ENCODE measurements at places on chromosomes 4 and X.

GRCh38 chr4:123419885-123420755 is 23.5 kb downstream of the SPRY1 start:
- DNase-seq, result no peak

GRCh38 chr4:41365681-41366080 is 109.0 kb downstream of the UCHL1 start:
- no peak for DNase-seq

DNA sequence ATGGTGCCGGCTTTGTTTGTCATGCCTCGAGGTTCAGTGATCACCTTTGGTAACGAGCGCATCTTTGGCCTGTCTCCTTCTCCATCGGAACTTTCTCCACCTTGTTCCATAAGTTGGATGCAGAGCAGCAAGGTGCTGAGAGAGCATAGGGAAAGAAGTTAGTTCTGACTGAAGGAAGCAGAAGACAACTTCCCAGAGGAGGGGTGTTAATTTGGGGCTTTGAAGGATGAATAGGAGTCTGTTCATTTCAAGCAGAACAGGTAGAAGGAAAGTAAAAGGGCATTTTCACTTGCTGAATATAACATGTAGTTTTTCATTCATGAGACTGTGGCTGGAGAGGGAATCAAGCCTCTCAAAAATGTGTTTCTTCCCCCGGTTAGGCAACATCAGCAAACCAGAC is 232.0 kb upstream of the PSAPL1 start:
- no peak for DNase-seq

- DNase-seq, result no peak
Measured at GRCh38 chrX:40243755-40244515, 146.2 kb upstream of the BCOR start.

GRCh38 chr4:95549246-95550114 is 707 bp upstream of the UNC5C start:
- no peak for DNase-seq

GRCh38 chrX:136626891-136627290 is 21.1 kb upstream of the CD40LG start:
- no peak for DNase-seq

GRCh38 chrX:102345916-102346315 is 93.9 kb downstream of the NXF2B start:
- peak; percentile 43 for DNase-seq

DNA sequence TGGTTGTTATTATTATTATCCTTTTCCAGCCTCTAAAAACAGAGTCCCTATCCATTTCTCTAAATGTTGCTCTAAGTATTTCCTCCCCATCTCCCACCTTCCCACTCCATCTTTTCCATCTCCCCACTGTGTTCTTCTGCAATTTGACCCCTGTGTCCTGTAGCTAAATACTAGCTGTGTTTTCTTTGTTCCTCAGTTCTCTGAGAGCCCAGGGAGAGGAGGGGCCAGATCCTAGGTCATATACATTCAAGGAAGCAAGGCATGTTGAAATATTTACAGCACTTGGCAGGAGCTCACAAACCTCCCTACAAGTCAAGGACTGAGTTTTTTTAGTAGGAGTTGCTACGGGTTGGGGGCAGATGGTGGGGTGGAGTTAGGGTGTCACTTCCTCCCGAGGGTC is 10.5 kb downstream of the SLC16A2 start:
- DNase-seq, result no peak

- no peak for DNase-seq
Measured at GRCh38 chr4:151418856-151419255, 9.9 kb downstream of the FHIP1A start.

DNA sequence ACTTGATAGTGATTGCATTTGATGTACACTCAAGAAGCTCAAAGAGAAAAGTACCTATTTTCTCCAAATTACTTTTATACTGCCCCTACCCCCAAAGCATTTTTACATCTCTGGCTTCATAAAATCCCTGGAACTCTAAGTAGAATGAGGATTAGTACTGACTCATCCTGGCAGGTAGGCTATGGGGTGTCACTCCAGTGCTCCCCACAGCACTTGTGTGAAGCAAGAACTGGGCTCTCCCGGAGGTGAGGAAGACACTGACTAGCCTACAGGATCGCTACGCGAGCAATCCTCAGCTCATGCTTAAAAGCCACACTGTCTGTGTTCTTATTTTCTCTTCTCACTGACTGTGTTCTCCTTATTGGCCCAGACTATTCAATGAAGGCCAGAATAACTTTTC is 90.4 kb upstream of the NDP start:
- no peak for DNase-seq

DNA sequence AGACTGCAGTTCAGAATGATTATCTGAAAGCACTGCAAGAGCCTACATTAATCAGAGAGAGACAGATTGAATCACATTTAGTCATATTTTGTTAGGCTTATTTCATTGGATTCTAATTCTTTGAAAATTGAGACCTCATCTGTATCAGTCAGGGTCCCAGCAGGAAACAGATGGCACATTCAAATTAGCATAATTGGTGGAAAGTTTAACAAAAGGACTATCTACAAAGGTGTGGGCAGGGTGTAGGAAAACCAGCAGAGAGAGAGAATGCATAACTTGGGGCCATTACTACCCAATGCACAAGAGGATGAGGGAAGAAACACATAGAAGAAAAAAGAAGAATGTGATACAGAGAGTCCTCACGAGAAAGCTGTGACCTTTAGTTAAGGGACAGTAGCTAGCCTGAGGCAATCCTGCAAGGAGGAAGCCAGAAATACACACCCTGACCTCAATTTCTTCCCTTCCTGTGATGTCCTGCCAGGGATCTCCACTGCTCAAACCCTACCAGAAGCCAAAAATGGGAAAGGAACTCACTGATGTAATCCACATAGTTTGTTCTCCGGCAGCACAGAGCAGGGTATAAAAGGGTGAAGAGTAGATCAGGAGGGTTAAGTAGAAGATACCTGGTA is 17.7 kb upstream of the XKRX start:
- DNase-seq, result no peak

- no peak for DNase-seq
Measured at GRCh38 chrX:8404471-8404870, 60.2 kb upstream of the VCX3B start.

DNA sequence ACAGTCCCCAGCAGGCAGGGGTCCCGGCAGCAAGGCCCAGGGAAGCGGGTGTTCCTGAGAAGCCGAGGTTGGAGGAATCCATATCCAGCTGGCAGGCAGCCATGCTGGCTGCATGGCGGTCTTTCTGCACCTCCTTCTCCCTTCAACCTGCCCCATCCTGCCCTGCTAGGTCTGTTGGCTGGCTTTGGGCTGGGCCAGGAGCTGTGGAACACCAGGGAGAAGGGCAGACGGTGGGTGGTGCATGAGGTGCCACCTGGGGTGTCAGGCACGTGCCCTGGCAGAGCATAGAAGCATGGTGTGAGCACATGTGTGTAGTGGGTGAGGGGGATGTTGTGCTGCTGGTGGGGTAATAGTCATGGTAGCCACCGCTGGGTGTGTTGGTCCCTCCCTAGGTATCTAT is 150.1 kb downstream of the PJA1 start:
- DNase-seq, result no peak

- DNase-seq, result no peak
Measured at GRCh38 chr4:146255874-146256273, 41.5 kb downstream of the REELD1 start.

GRCh38 chr4:153113838-153114105 is 90.5 kb upstream of the TRIM2 start:
- DNase-seq, result no peak

- DNase-seq, result no peak
Measured at GRCh38 chr4:157076578-157076947, 613 bp downstream of the GLRB start.

- no peak for DNase-seq
Measured at GRCh38 chrX:84187533-84188319, at the start of gene RPS6KA6. Gene RPS6KA6, minus strand, starts transcription at chrX:84188199. Its CDS starts 300 bp downstream, at chrX:84187899.

- no peak for DNase-seq
Measured at GRCh38 chr4:106038012-106038411, 142.7 kb downstream of the NPNT start.

- DNase-seq, result no peak
Measured at GRCh38 chr4:73964862-73965611, 16.8 kb downstream of the PF4 start.

DNA sequence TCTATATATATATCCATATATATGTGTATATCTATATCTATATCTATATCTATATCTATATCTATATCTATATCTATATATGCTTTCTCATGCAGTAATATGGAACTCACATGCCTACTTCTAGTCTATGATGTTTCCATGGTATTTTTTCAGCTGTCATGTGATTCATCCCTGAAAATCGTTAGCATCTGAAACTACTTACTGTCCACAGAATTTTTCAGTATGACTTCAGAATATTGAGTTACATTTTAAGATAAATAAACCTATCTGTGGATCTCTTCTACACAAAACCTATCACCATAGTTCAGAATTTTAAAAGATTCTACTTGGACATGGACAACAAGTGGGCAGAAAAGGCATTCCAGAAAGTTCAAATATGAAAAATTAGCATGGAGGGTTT is 855.1 kb upstream of the INTU start:
- no peak for DNase-seq

DNA sequence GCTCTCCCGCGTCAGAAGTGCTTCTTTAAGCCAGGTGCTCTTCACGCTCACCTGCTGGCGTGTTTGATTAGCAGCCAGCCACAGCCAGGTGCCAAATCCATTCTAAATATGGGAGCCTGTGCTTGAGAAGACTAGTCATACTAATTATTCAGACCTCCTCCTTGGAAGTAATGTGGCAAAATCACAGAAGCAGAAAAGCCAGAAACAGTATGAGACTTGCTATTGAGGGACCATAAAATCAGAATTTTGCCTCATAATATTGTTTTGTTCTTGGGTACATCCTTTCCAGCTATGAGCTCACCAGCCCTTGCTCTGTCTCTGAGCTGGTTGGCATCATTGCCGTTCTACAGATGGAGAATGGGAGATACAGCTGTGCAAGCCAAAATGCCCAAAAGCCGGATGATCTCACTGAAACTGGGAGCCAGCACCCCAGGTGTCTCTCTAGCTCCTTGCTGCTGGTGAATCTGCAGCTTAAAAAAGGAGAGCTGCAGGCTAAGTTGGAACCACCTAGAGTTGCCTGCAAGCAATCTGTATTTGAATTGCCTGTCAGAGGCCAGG is 205.4 kb downstream of the SHROOM3 start:
- no peak for DNase-seq

DNA sequence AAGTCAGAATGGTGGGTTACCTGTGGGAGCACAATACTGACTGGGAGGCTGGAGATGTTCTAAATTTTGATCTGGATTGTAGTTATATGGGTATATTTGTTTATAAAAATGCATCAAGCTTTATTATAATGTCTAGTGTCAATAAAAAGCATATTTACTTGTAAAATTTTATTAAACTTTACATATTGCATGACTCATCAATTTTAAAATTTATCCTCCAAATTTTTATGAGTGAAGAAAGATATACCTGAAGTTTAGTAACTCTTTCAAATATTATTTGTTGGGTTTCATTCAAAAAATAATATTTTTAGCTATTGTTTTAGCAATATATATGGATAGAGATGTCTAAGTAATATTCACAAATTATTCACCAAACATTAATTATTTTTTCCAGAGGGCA is 103.0 kb downstream of the ANXA5 start:
- no peak for DNase-seq
